Fibroblast of skin of left quadriceps (primary cell): ENCODE measurements at places on chromosomes 3 and 15.

- no peak for DNase-seq
Observed at GRCh38 chr3:196969134-196969659, 564 bp upstream of the PIGZ start.

- DNase-seq, result no peak
Observed at GRCh38 chr3:185070491-185071286, 82.2 kb downstream of the C3orf70 start.

GRCh38 chr3:11536132-11536935 lies 107.4 kb downstream of the VGLL4 start:
- no peak for DNase-seq

DNA sequence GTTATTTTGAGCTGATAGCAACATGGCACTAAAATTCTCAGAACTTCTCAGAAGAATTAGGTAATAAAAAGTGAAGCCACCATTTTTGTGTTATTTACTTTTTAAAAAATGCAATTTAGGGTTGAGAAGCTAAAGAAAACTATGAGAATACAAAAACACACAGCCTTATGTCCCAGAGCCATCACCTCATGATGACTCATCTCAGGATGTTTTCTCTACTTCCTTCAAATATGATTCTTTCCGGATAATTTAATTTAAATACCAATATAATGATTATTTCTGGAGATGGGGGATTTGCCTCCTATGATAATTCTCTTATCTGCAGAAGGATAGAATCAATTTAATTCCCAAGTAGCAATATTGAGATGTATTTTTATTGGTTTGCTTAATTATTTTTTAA lies 105.6 kb upstream of the BFSP2 start:
- DNase-seq, result no peak

GRCh38 chr3:151156618-151157216 lies 46.3 kb downstream of the GPR171 start:
- peak; percentile 26 for DNase-seq

DNA sequence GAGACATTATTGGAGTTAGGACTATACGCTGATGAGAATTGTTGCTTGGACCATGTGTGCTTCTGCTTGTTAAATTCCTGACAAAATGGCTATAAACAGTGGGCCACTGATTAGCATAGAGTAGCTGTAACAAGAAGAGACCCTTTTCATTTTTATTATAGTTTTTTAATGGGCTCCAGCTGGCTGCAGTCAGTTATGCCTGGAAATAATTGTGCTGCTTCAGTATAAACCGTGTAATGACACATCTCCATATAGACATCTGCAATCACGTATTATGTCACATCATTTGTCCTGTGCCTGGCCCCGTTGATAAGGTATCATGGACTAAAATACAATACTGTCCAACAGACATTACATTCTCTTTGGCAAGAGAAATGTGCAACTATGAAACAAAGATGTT lies 50.9 kb downstream of the ARPP21 start:
- DNase-seq, result no peak

DNA sequence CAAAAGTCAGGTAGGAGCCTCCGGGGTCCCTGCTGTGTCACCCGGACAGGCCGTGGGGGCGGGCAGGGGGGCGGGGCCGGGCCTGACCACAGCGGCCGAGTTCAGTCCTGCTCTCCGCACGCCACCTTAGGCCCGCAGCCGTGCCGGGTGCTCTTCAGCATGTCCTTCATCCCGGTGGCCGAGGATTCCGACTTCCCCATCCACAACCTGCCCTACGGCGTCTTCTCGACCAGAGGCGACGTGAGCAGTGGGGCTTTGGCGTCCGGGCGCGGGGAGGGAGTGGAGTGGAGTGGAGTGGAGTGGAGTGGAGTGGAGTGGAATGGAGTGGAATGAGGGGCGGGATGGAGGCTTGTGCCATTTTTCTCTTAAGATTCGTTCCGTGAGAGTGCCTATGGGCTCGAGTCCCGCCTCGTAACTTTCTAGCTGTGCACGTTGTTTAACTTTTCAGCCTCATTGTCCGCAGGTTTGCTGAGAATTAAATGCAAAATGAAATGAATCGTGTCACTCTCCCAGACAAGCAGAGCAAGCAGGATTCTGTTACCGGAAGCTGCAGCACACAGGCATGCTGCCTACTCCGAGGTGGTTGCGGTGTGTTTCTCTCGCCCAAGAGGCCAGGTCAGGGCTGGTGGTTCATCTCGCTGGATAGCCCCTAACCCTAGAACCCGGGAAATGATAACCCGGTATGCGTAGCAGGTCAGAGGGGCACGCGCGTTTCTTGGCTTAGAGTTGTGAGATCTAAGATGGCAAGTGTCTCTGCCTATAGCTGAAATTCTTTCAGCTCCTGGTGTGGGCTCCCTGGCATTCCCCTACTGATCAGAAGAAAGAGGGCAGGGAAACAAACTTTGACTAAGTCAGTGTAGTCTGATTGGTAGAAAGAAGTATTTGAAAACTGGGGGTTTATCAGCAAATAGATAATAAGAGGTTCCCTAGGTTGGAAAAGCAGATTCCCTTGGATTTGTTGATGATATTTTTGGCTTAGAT lies at the start of gene FAH:
Gene FAH (plus strand): TSS at position 104 of the 981 bp plus-strand sequence. CDS start 56 bp downstream, at position 160.
- DNase-seq, result peak; percentile 8

DNA sequence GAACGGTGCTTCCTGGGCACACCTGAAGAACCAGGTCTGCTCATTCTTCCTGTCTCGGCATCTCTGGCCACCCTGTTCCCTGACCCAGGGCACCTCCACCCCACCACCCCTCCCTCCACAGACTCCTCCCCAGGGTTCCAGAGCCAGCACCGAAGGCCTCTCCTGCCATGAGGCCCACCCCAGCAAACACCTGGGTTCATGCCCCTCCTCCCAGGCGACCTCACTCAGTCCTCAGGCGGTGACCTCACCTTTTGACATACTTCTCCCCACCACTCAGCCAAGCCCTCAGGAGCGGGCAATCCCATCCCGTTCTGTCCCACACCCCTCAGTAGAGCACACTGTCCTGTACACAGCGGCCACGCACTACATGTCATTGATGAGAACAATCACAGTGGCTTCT lies 72.3 kb downstream of the RPN1 start:
- DNase-seq, result no peak

DNA sequence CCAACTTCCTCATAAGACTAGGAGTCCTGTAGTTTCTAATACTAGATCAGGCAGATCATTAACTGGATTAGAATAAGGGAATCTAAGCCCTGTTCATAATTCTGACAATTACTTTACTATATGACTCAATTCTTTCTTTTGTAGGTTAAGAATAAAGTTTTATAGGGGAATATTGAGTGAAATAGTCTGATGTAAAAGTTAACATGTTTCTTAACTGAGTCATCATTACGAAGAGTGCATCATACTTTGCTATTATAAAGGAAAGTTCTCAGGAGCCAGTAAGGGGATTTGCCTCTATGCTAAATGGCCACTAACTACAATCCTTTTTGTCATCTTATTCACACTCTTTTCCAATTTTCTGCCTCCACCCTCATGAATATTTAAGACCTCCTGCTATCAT lies 63.1 kb downstream of the POLQ start:
- peak; percentile 57 for DNase-seq

GRCh38 chr3:154050766-154051165 lies 70.4 kb upstream of the ARHGEF26 start:
- no peak for DNase-seq

DNA sequence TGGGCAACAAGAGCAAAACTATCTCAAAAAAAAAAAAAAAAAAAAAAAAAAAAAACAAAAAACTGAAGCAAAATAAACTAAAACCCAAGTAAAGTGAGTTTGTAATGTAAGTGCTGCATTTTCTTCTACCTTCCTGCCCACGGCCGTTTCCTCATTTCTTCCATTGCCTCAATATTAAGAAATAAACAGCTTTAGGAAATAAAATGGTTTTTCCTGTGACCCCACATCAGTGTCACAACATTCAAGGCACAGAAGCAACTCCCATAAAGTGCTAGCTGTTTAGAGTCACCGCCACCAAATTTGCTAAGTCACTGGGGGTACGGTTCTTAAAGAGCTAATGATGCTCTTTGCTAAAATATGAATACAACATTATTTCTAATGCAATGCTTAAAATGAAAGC lies 3.3 kb downstream of the PKM start:
- no peak for DNase-seq

DNA sequence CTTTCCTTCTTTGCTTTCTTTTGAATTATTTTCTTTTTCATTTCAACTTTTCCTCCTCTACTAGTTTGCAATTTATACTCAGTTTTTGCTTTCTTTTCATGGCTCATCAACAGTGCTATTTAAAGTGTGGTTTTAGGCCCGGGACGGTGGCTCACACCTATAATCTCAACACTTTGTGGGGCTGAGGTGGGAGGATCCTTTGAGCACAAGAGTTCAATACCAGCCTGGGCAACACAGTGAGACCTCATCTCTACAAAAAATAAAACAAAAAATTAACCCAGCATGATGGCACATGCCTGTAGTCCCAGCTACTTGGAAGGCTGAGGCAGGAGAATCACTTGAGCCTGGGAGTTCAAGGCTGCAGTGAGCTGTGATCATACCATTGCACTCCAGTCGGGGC lies 20.4 kb upstream of the DENND4A start:
- DNase-seq, result no peak

- no peak for DNase-seq
Observed at GRCh38 chr3:161409069-161409468, 37.8 kb upstream of the SPTSSB start.

GRCh38 chr3:146772211-146772743 lies 167.1 kb upstream of the PLSCR5 start:
- no peak for DNase-seq

- DNase-seq, result no peak
Observed at GRCh38 chr3:128787256-128788253, 61.6 kb downstream of the RAB7A start.

GRCh38 chr3:129521611-129522010 lies 6.8 kb upstream of the RHO start:
- DNase-seq, result no peak

GRCh38 chr3:133069556-133070286 lies 31.5 kb downstream of the TMEM108 start:
- DNase-seq, result no peak

DNA sequence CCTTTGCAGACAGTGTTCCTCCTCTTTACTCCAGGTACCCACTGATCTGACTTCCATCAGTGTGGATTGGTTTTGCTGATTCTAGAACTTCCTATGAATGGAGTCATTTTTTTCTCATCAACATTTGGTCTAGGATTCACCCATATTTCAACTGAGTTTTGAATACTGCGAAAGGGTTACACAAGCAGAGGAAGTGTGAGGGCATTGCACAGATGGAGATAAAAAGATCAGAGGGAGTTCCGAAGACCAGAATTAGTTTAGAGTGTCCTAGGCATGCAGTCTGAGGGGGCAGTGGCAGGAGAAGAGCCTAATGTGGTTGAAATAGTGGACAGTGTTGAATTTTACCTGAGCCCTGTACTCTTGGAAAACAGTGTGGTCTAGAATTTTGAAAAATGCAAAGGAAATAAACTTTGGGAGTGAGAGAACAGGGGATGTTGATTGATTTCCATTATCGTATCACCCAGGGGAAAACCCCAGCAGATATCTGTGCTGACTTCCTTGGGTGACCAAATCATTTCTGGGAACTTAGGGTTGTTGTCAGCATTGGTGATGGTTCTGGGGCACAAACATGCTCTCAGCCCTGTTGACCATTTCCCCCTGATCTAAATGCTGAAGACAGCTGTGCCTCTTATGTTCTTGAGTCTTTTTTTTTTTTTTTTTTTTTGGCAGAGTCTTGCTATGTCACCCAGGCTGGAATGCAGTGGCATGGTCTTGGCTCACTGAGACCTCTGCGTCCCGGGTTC lies 327.4 kb upstream of the LRRFIP2 start:
- DNase-seq, result no peak
